Lower leg skin (tissue), 4 donors: ENCODE measurements at places on chromosomes 13 and 19.

GRCh38 chr13:33139780-33140535 is 123.7 kb downstream of the KL start:
- no peak for DNase-seq

DNA sequence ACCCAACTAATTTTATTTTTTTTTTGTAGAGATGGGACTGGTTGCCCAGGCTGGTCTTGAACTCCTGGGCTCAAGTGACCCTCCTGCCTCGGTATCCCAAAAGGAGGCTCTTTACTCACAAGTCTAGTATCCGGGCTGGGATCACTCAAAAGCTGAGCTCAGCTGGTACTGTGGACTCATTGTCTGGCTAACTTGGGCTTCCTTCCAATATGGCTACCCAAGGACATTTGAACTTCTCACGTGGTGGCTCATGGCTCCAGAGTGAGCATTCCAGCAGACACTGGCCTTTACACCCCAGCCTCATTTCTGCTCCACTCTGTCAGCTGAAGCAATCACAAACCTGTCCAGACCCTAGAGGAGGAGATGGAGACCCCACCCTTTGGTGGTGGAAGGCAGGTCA is 28.9 kb downstream of the HPN start:
- no peak for DNase-seq

DNA sequence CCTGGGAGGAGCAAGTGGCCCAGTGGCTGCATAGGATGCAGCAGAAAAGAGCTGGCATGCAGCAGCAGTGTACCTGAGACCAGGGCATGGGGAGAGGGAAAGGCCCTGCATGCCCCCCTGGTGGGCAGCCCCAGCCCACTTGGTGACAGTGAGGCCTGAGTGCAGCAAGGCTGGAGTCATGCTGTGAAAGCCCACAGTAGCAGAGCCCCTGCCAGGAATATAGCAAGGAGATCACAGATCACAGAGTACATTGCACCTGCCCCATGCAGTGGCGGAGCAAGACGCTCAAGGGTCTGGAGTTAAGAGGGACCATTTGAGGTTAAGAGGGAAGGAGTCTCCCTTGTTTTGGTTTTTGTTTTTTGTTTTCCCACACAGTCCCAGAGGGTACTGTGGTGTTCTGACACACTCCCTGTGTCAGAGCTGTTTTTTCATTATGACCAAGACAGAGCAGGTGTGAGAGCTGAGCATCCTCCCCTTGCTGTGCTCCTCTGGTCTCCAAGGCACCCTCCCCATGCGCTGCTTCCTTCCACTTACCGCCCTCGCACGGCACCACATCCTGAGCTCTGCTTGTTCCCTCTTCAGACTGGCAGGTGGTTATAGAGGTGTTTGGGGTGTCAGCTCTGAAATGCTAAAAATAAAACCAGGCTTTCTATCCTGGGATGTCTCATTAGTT is 85.0 kb upstream of the UBL3 start:
- no peak for DNase-seq

DNA sequence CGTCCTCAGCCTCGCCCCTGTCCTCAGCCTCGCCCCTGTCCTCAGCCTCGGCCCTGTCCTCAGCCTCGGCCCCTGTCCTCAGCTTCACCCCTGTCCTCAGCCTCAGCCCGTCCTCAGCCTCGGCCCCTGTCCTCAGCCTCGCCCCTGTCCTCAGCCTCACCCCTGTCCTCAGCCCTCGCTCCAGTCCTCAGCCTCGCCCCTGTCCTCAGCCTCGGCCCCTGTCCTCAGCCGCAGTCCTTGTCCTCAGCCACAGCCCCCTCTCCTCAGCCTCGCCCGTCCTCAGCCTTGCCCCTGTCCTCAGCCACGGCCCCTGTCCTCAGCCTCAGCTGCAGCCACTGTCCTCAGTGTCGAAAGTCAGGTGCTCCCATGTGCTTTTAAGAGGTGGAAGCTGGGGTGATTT is 10.5 kb downstream of the C13orf46 start:
- DNase-seq: no peak

DNA sequence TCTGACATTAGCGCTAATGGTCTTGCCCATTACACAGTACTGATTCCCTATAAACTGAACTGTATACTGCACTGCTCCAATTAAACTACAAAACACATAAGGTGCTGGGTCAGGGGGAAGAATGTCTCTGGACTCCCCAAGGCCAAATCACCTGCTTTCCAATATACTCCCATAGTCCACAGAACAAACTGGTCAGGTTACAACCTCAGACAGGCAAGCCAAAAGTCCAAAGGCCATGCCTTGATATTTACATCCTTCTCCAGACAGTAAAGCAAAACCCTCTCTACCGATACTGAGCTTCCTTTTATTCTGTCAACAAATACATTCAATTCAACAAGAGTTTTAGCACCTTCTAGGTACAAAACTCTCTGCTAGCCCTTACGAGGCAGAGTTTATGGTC is 8.9 kb downstream of the ZNF541 start:
- no peak for DNase-seq

GRCh38 chr13:97798836-97799235 is 154.6 kb upstream of the IPO5 start:
- no peak for DNase-seq

- DNase-seq: peak; percentile 23
These were observed 61.2 kb downstream of the ZAR1L start for GRCh38 chr13:32253911-32254399.

DNA sequence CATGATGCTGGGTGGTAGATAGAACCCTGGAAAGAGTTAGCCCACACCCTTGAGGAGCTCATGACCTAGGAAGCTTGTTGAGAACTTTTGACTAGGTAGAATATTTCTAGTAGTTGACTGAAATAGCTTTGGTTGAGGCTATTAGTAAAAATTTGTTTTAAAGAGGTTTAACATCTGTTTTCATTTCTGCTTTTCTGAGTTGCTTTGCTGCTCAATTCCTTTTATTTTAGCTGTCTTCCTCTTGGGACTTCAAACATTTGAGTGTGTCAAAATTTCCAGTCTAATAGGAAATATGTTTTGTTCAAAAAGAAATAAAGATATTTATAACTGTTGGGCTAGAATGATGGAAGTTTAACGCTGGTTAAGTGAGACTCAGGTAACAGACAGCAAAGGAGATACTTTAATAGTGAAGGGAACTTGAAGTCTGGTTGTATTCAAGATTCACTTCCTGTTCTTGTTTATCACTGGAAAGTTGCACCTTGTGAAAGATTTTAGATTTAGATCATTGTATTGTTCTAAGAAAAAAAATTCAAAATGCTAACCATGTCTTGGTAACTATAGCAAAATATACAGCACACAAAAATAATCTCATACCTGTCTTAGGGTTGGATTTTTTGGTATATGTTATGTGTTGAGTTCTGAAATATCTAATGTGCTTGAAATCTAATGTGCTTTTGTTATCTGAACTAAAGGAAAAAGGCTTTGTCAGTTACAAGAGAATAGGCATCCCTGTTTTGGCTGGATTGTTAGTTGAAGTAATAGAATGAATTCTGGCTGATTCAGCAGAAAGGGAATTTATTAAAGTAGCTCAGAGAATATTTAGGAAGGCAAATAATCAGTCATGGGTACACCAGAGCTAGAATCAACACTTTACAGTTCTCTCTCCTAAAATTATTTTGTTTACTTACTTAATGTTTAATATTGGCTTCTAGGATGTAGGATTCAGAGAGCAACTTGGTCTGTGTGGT is 24.4 kb upstream of the GPR18 start:
- no peak for DNase-seq

- DNase-seq: no peak
These were observed 11.4 kb downstream of the SBNO2 start for GRCh38 chr19:1162404-1163282.

DNA sequence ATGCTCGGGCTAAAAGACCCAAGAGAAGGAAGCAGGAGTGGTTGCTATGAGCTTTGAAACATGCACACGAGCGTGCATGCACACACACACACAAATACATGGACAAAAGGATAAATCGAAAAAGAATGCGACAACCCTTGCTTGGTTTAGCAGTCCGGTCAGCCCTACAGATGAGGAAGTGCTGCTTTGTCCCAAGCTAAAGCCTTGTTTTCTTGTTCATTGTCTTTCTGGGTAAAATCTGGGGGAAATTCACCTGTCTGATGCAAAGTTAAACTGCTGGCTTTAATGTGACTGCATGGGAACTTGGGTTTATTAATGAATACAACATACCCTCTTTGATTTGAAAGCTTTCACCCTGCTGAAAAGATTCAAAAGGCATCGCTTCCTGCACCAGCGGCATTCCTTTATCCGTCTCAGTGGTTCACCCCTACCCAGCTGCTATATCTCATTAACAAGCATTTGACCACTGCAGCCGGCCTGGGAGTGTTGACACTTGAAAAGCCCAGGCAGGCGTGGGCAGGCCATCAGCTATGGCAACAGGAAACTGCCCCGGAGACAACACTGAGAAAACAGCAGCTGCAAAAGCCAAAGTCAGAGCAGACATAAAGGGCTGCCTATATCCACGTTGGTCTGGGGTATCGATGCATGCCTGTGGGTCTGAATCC is 301.7 kb downstream of the NDFIP2 start:
- DNase-seq: no peak

- DNase-seq: no peak
These were observed 90.5 kb downstream of the STARD13 start for GRCh38 chr13:33194820-33195692.

- DNase-seq: peak; percentile 90
These were observed 5.6 kb downstream of the UHRF1 start for GRCh38 chr19:4914736-4915501.

DNA sequence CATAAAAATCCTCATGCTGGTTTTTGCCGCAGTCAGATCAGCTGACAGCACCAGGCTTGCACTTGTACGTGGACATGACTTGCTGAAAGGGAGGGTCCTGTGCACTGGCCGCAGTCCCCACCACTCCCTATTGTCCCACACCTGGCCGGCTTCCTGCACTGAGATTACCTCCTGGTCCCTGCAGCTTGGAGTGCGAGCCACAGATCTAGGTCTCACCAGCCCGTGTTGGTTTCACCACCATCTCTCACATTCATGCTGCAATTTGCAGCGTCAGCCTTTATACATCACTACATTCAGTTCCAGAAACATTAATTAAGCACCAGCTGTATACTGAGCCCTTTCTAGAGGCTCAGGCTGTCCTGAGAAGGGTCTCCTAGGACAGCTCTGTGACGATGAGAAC is 15.0 kb upstream of the CD22 start:
- no peak for DNase-seq

- no peak for DNase-seq
These were observed 136.0 kb downstream of the KDM4B start for GRCh38 chr19:5104871-5105351.

- DNase-seq: no peak
These were observed 33.5 kb downstream of the CLEC17A start for GRCh38 chr19:14616407-14616806.

DNA sequence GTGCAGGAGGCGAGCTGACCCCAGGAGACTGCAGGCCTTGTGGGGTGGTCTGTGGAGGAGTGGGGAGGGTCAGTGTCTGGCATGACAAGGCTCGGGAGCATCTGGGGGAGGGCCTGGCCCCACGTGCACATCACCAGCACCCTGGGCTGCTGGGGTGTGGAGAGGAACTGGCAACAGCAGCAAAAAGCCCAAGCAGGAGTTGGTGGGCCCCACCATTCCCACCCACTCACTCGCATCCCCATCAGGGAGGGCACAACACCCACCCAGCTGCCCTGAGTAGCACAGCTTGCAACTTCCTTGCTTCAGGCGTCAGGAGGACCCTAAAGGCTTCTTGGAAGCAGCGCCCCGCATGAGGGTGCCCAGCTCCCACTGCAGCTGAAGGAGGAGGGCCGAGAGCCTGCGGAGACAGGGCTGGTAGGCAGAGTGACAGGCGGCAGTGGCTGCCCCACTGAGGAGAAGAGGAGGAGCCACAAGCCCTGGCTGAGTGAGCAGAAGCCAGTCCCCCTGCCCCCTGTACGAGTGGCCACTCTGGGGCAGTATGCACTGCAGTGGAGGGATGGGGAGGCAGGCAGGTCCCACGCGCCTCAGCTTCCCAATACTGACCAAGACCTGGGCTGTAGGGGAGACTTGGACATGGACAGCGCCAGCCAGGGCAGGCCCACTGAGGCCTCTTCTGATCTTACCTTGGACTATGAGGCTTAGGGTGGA is 26.5 kb downstream of the ELL start:
- DNase-seq: no peak

DNA sequence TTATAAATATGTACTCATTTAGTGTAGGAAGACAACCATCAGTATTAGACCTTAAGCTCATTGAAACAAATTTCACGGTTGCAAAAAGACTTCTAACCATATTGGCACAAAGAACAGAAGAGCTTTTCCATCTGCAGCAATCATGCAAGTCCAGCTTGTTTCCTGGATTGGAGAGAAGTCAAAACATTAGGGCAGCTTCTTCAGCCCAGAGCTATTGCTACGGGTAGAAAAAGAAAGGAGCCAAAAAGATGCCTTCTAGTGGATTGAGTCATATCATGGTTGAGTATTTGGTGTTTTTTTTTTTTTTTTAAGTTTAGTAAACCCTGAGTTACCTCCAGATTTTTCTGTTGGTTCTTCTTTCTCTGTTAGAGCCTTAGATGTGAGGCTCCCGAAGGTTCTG is 99.8 kb downstream of the WDFY2 start:
- no peak for DNase-seq

DNA sequence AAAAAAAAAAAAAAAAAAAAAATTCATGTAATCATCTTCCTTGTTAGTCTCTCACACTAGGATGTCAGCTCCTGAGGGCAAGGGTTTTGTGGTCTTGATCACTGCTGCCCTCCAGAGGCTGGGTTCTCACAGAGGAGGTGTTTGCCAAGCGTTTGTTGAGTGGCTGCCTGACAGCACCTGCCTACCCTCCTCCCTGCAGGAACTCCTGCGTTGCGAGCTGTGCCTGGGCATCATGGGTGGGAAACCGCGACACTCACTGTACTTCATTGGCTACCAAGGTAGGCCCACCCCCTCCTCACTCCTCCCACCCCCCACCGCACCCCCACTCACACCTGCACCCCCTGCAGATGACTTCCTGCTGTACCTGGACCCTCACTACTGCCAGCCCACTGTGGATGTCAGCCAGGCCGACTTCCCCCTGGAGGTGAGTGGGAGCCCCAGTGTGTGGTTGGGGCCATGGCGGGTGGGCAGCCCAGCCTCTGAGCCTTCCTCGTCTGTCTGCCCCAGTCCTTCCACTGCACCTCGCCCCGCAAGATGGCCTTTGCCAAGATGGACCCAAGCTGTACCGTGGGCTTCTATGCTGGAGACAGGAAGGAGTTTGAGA is 8.1 kb downstream of the ATG4D start:
- DNase-seq: no peak

DNA sequence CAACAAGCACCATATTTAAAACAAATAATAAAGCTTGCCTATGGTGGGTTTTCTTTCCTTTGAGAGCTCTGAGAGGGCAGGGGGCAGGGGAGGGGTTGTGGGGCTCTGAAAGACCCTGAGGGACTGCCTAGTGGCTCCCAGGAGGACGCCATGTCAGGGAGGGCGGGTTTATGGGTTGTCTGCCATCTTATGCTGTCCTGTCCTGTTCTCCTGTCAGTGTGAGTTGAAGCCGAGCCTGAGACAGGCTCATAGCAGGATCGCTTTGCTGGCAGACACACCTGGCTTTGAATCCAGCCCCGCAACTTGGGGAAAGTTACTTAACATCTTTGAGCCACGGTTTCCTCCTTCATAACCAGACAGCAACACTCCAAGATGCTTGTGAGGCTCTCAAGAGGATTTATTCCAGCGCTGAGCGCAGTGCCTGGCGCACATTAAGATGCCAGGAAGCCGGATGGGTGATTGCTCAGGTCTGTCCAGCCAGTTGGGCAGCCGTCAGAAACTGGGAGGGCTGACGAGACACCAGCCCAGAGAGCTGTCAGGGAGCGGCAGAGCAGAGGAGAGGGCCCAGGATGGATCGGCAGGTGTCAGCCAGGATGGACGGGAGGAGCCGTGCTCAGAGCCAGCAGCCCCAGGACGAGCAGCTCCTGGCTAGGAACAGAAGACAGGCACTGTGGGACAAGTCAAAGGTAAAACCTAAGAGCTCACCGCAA is 36.8 kb upstream of the C1QTNF9 start:
- DNase-seq: no peak

- DNase-seq: peak; percentile 90
These were observed at the start of the genes PEG3 and ZIM2 for GRCh38 chr19:56840451-56841192. Gene PEG3 (minus strand): TSS chr19:56840726. CDS start chr19:56824655, 16,071 bp downstream. Gene ZIM2 (minus strand): TSS chr19:56840726. CDS start chr19:56824277, 16,449 bp downstream.
